ENCODE measurements at places on chromosomes 12 and 14. TPM values are rescaled to one million over a fixed set of nuclear protein-coding genes. Genes with fewer than 3 reads are reported as not detected.
A peak's percentile ranks its signal among the peaks of the same experiment; 100 is the strongest.

DNAI7 gene
- 0.40 TPM for total RNA-seq

HEBP1 gene
- total RNA-seq = 13.9 TPM

LGR5 gene
- total RNA-seq = 7.2 TPM

SYNDIG1L gene
- total RNA-seq = 0.04 TPM

PDZRN4 gene
- total RNA-seq = 4.6 TPM

ATP5F1B gene
- total RNA-seq = 428 TPM

P2RX7 gene
- 1.6 TPM for total RNA-seq

MAP3K9 gene
- 0.13 TPM for total RNA-seq

IFNG-AS1 gene
- 0.31 TPM for total RNA-seq

GRCh38 chr12:122366685-122367475, 55.6 kb downstream of the CLIP1 start:
- DNase-seq = peak; percentile 72

DNA sequence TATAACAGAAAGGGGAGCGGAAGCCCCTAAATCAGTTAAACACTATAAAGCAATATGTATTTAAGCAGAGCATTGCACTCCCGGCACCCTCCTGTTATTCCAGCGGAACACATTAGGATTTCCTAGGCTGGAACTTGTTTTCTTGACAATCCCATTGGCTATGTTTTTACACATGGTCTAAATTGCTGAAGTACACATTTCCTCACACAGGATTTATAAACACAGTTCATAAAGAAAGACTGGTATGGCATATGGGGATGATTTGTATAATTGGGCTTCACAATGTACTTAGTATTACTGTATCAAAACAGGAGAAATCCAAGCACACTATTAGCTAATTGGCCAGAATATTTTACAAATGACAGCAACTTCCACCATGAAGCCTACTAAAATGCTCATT, 23.3 kb downstream of the PAX9 start:
- DNase-seq = no peak

GRCh38 chr14:26008290-26008689, 589.5 kb downstream of the NOVA1 start:
- no peak for DNase-seq

GRCh38 chr14:26554069-26554772, 43.6 kb downstream of the NOVA1 start:
- DNase-seq = no peak

DNA sequence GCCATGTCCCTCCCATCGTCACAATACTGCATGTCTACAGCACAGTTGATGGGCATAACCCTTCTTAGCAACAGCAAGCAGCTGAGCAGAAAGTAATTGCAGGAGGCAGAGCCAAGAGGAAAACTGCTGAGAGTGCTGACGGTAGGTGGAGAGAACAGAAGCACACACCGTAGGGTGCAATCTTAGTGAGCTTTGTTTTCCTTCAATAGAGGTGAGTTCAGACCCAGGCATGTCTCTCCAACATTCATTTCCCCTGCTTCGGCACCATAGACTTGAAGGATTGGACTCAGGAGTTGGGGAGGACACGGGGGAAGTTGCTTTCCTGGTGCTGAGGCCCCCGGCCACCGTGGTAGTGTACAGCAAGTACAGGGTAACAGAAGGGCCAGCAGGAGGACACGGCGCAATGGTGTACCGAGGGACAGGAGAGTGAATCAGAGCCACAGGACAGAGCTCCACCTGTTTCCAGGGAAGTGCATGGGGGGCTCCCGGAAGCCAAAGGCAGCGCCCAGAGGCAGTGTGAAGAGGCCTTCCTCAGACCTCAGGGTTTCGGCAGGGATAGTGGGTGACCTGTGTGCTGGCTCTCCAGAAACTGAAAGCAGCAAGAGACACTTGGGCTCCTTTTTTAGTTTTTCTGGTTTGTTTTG, 36.3 kb upstream of the SINHCAF start:
- DNase-seq = peak; percentile 9

DNA sequence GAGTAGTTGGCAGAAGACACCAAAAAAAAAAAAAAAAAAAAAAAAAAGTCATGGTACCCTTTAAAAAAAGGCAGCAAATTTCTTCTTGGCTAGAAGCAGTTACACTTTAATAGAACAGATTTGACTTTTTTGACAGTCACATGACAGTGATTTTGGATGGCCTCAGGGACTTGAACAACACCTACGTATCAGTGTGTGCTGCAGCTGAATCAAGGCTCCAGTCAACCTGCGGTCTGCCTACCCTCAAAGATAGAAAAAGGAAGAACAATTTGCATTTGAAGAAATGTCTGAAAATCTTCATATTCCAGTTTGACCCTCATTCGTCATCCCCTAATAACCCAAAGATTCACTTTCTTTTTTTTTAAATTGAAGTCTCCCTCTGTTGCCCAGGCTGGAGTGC, 53.9 kb downstream of the MDM2 start:
- DNase-seq = no peak

GRCh38 chr14:33754261-33754660, 196.6 kb downstream of the EGLN3 start:
- DNase-seq = peak; percentile 59

- no peak for DNase-seq
These were observed 77.9 kb downstream of the SPTB start for GRCh38 chr14:64801800-64802199.

DNA sequence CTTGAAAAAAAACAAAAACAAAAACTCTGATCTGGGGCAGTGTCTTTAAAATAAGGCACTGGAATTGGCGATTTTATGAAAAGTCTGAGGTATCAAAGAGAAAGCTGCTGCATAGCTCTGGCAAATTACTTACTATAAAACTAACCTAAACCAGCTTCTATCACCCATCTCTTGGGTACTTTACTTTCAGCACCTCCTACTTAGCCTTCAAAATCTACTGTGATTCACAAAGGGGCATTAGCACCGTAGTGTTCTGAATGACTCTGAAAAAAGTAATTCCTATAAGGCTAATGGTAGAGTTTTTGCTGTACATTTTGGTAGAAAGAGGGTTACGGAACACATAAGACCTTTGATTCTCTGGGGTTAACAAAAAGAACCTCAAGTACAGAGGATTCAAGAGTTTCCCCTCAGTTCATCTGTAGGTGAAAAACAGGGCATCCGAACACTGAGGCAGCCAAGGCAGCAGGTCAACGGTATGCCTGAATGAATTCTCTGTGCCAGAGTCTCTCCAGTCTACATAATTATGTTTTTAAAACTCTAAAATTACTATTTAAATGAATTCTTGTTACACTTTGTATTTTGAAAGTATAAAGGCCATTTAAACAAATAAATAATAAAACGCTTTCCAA, 101.5 kb downstream of the ELK3 start:
- no peak for DNase-seq

- no peak for DNase-seq
These were observed 453.1 kb downstream of the TMEM121 start for GRCh38 chr14:105979446-105979845.

GRCh38 chr14:21414137-21414631, 30.4 kb upstream of the SUPT16H start:
- DNase-seq = no peak

DNA sequence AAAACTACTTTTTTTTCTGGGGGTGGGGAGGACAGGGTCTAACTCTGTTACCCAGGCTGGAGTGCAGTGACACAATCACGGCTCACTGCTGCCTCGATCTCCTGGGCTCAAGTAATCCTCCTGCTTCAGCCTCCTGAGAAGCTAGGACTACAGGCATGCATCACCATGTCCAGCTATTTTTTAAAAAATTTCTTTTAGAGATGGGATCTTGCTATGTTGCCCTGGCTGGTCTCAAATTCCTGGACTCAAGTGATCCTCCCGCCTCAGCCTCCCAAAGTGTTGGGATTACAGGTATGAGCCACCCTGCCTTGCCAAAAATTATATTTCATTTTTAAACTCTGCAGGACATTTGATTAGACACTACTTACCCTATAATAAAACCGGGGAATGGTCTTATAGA, 5.5 kb downstream of the PPP2R3C start:
- DNase-seq = no peak

- DNase-seq = no peak
These were observed 92.5 kb upstream of the NOS1 start for GRCh38 chr12:117453961-117454360.
